Effector CD8-positive, alpha-beta T cell (primary cell): ENCODE measurements at places on chromosomes 5 and 9.

GRCh38 chr9:103399535-103399934 is 404.4 kb downstream of the CYLC2 start:
- no peak for DNase-seq

GRCh38 chr5:167447466-167448375 is 843.7 kb upstream of the WWC1 start:
- DNase-seq = no peak

GRCh38 chr5:136006761-136007251 is 22.0 kb upstream of the TGFBI start:
- no peak for DNase-seq

DNA sequence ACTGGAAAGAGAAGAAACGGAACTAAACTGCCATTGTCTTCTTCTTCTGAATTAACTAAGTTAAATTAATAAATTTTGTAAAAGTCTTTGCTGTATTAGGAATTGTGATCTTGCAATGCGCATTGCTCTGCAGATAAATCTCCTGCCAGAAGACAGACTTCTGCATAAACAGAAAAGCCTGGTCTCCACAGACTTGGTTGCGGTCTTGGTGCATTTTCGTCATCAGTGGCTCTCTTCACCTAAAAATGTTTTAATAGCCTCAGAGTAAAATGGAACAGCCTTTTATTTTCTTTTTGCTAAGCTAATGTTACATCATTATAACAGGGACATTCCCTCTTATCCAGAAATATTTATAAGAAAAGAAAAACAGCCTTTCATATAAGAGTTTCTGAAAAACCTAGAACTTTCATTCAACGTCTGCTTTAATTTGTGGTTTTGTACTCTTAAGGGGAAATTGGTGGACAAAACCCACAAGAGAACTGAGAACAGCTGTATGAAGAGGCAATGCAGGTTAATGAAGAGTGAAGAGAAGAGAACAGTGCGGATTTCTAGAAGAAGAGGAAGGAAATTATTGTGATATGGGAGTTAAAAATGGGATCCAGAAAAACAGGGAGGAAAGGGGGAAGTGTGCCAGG is 10.1 kb downstream of the IFNA5 start:
- no peak for DNase-seq

GRCh38 chr5:137836997-137837396 is 30.7 kb upstream of the MYOT start:
- no peak for DNase-seq

DNA sequence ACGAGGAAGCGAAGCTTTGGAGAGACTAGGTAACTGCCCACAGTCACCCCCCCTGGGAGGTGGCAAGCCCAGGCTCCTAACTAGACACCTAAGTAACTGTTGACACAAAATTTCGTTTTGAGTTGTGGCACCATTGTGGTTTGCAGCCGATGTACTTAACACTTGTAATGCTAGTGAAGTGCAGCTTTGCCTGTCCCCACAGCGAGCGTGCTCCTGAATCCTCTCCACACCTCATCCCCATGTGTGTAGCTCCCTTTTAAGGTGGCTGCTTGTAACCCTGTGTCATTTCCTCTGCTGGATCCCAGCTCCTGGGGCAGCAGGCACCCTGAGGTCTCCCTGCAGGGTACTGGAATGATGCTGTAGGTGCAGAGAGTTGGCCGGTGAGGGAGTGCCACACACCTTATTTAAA is 114.9 kb downstream of the TRIO start:
- DNase-seq = no peak

GRCh38 chr5:164422400-164422799 is 917.0 kb downstream of the MAT2B start:
- DNase-seq = no peak

DNA sequence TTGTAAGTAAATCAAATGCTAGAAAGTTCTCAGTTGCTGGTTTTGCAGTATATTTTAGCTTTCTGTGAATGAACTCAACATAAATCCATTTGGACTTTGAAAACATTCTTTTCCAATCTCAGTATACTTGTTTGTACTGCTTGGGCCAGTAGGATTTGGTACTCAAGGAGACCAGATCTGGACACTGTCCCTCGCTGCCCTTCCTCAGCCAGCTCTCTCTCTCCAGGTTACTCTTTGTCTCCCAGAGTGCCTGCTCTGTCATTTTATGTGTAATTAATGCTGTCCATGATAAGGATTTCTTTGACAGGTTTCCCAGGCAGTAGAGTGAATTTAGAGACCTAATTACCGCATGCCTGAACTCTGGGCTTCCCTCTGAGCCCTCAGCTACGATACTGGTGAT is 344.6 kb upstream of the SGCD start:
- DNase-seq = no peak

- DNase-seq = no peak
Measured at GRCh38 chr5:78221964-78222451, 72.5 kb downstream of the AP3B1 start.

- DNase-seq = no peak
Measured at GRCh38 chr9:6384732-6385131, 28.3 kb upstream of the UHRF2 start.

DNA sequence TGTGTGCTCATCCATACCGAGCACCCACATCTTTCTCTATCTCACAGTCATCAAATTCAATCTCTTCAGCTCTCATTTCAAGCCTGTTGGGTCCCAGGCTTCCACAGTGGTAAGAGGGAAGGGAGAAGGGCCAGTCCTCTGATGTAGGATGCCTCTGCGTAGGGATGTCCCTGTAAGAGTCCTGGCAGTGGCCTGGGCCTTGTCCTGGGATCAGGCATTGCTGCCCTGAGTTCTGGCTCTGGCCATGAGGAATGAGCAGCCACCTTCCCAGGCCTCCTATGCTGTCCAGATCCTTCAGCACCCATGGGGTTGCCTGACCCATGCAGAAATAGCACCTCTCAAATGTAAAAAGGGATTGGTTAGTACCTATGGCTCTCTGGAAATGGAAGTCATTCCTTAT is 121.2 kb downstream of the EFNA5 start:
- no peak for DNase-seq

GRCh38 chr9:136662656-136663581 is at the start of gene EGFL7:
EGFL7 (plus strand) TSS chr9:136662916; CDS start chr9:136668283, 5,367 bp downstream.
- no peak for DNase-seq

GRCh38 chr5:94423411-94423810 is 195.0 kb downstream of the KIAA0825 start:
- no peak for DNase-seq
